ENCODE measurements at places on chromosomes 7 and 10. TPM values are rescaled to one million over a fixed set of nuclear protein-coding genes. Genes with fewer than 3 reads are reported as not detected.

The NPY4R2 gene
- total RNA-seq, result not detected

- no peak for DNase-seq
Measured at GRCh38 chr7:139203992-139204391, 27.0 kb upstream of the UBN2 start.

The TMEM229A gene
- not detected for total RNA-seq

GRCh38 chr7:130350945-130351790, 6.6 kb downstream of the CPA5 start:
- DNase-seq, result no peak

- DNase-seq, result no peak
Measured at GRCh38 chr7:94222516-94222915, 172.2 kb upstream of the COL1A2 start.

- DNase-seq, result no peak
Measured at GRCh38 chr7:1702652-1703051, 32.6 kb downstream of the ELFN1 start.

- DNase-seq, result peak; percentile 65
Measured at GRCh38 chr10:3532644-3533043, 252.4 kb downstream of the KLF6 start.

GRCh38 chr10:11447586-11447985, 163.9 kb downstream of the USP6NL start:
- DNase-seq, result no peak

DNA sequence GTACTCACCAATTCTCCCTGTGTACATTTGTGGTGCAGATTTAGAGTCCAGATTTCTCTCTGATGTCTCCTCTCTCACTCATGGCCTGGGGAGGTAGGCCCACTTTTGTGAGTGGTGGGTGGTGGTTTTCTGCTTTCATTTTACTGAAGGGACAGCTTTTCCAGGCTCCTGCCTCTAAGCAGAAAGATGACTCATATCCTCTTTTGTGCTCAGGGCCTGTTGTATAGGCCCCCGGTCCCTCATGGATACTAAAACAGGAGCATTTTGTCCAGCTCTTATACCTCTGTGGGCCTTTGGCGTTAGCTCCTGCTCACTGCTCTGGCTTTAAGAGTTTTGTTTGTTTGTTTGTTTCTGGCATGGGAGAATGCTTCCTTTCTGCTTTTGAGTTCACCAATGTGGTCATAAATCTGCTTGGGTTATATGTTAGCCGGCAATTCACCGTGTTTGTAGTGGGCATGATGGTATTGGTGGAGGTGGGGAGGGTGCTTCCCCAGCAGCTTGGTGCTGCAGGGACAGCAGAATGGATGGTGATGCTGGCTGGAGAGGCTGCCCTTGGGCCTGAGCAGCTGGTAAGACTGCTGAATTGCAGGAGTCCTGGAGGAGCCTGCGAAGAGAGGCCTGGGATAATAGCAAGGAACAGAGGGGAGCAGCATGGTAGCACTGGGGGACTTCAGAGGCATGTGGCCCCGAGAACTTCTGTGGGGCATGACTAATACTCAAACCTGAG, 468.7 kb downstream of the RPS24 start:
- DNase-seq, result no peak

- DNase-seq, result peak; percentile 84
Measured at GRCh38 chr10:3071405-3072198, 4.3 kb downstream of the PFKP start.

DNA sequence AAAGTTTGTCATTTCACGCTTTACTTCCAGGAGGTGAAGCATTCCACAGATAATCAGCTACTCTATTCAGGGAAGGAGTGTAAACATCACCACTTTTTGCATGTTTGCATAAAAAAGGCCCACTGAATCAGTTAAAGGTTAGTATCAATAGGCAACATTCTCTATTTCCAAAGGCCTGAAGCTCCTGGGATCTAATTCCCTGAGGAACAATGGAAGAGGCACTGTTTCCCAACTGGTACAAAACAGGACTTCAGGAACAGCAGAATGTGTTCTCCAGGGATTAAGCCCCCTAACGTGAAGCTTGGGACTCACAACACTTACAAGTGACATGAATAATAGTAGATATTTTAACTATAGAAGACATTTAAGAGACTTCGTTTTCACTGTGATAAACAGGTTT, 6.1 kb downstream of the LRRN3 start:
- DNase-seq, result no peak

- no peak for DNase-seq
Measured at GRCh38 chr10:34523017-34523767, 291.9 kb downstream of the PARD3 start.

DNA sequence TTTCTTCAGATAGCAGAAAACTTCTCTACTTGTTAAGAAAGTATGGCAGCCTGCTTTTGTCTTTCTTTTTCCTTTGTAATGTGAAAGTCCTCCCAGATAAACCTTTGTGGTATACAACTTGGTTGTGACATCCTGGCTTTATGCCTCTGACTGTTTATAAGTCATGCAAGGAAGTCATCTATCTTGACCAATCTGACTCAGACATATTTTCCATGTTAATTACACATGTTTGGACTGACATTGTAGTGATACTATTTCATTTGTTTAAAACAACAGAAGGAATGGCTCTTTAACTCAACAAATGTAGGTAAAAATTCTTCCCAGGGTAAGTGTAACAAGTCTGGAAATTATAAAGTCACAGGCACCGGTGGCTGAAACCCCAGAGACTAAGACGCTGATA, 341.6 kb upstream of the MEOX2 start:
- DNase-seq, result no peak

- DNase-seq, result no peak
Measured at GRCh38 chr10:27719052-27719451, 26.6 kb downstream of the MKX start.

The C10orf90 gene
- total RNA-seq, result 0.59 TPM

DNA sequence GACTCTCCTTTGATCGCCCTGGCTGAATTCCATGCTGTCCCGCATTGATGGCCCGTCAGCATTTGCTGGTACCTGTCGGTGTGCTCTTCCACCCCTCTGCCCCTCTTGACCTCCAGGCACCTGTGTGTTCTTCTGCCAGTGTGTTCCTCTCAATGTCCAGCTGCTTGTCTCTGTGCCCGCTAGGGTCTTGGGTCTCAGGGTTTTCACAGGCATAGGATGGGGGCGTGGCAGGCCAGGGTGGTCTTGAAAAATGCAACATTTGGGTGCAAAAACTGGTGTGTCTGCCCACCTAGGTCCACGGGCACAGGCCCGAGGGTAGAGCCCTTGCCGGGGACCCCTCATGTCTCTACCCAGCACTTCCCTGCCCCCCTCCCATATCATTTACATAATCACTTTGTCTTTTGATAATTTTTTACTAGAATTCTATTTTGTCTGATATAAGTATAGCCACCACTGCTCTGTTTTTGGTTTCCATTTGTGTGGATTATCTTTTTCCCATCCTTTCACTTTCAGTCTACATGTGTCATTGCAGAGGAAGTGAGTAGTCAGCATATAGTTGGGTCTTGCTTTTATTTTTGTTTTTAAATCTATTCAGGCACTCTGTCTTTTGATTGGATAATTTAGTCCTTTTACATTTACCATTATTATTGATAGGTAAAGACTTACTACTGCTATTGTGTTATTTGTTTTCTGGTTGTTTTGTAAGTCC, 46.6 kb upstream of the ADRA2A start:
- no peak for DNase-seq

The FAM237B gene
- total RNA-seq, result not detected

DNA sequence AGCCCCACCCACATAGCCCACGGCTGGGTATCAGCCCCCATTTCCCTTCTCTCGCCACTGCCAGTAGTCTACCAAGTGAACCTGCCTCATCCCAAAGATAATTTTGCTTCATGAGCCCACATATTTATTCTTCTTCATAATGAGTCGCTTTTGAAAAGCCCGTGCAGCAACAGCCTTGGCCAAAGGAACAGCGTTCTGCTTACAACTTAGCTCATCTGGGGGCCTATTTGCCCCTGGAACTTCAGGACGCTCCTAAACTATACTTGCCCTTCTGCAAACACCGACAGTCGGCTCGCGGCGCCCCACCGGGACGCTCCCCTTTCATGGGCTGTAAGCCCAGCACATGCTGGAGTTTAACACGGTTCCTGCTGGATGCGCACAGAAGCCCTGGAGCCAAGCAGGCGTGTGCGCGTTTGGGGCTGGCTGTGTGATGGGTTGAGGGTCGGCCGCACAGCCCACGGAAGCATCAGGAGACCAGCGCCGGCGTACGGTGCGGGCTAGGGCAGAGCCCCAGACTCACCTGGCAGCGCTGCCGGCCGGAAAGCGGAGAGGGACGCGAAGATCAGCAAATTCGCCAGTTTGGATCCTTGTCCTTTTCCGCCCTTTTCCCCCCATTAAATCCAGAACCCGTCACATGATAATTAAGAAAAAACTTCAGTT, 370 bp downstream of the TMEM60 start:
- DNase-seq, result no peak

DNA sequence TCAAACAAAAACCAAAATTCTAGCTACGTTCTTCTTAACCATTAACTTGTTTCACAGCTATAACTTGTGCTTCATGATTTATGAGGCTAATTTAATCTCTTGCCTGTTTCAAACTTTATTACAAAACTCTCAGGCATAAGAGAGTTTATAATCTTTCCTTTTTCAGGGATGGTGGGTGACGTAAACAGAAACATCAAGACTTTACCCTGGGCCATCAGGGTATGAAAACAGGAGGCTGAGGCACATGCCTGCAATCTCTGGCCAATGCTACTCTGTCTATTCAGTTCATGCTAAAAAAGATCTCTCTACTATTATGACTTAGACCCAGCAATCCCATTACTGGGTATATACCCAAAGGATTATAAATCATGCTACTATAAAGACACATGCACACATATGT, 55.9 kb upstream of the VWC2 start:
- no peak for DNase-seq

- DNase-seq, result peak; percentile 99
Measured at GRCh38 chr7:44184206-44184872, 4.9 kb downstream of the GCK start.

The NSUN6 gene
- 12.9 TPM for total RNA-seq

The HEPACAM2 gene
- not detected for total RNA-seq

- peak; percentile 65 for DNase-seq
Measured at GRCh38 chr10:5666008-5666840, at the start of gene ASB13. Gene ASB13, minus strand, starts transcription at chr10:5666595. Its CDS starts 44 bp downstream, at chr10:5666551.

DNA sequence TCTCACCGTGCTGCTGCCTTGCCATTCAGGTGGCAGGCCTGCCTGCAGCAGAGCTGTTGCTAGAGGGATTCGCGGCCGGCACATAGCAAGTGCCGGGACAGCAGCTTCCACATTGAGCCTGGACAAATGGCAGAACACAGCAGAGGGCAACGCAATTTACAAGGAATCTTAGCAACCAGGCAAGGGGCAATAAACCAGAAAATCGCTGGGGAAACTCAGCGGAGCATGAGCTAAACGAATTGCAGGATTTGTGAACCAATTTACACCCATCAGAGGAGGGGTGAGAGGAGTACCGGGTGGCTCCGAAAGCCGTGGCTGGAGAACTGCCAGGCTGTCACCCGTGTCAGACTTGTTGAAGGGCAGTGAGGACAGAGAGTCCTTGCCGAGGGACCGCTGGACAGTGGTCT, 58.6 kb upstream of the LOXL4 start:
- no peak for DNase-seq

- no peak for DNase-seq
Measured at GRCh38 chr7:137337902-137338301, 5.6 kb downstream of the PTN start.

DNA sequence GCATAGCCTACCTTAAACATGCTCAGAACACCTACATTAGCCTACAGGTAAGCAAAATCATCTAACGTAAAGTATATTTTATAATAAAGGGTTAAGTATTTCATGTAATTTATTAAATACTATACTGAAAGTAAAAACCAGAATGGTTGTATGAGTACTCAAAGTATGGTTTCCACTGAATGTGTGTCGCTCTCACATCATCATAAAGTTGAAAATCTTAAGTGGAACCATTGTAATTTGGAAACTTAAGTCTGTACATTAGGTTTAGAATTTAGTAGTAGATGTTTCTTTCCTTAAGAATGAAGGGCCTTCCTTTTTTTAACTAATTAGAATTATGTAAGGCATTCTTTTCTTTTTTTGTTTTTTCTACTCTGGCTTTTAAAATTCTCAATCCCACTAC, 240.0 kb upstream of the AOAH start:
- no peak for DNase-seq

The SDK1 gene
- total RNA-seq, result not detected

DNA sequence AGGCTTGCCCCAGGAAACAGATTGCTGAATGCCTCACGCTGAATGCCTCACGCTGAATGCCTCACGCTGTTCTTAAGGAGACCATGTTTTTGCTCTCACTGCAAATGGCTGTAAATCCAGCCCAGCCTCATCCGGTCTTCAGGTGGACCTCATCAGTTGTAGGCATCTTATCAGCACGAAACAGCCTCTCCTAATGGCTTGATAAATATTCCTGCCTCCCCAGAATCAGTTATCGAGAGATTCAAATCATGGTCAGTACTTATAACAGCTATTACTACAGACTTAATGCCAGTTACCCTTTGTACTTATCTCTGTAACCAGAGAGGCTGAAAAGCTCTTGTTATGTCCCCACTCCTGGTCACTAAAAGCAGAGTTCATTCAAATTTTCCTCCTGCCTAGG, 290.6 kb downstream of the FZD1 start:
- DNase-seq, result no peak

GRCh38 chr10:122555442-122555841, 5.1 kb upstream of the DMBT1 start:
- no peak for DNase-seq

DNA sequence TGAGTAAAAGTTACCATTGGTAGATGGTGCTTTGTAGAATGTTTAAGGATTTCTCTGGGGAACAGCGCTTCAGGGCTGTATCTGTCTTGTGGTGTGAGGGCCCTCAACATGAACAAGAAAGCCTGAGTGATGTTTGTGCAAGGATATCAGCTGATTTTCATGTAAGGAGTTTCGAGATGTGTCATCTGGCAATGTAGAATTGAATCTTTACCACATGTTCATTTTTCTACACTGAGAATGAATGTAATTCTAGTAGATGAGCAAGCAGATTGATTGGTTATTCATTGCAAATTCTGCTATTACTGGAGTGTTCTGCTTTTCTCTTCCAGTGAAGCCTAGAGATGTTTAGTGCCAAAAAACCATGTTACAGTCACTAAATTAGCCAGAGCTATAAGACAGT, 87.7 kb downstream of the ST7 start:
- DNase-seq, result no peak

The ERVW-1 gene
- total RNA-seq, result not detected

- no peak for DNase-seq
Measured at GRCh38 chr7:91046322-91047089, 217.7 kb upstream of the FZD1 start.

DNA sequence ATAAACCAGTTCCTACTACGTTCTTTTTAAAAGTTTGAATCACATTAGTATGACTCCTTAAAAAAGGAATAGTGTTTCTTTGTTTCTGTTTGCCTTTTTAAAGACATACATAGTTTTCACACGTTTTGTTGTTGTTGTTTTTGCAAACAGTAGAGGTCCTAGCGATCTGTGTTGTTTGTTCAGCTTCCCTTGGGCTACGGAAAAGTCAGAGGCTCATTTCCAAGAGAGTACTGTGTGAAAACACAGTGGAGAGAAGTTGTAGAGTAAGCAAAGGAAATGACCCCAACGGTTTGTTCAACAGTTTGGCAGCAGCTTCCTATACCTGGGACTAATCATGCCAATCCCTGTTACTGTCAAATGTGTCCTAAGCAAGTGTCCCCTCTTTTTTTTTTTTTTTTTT, 87.1 kb upstream of the STEAP1 start:
- DNase-seq, result no peak

GRCh38 chr7:101094791-101095375, 9.6 kb downstream of the TRIM56 start:
- DNase-seq, result no peak

GRCh38 chr10:28940158-28940888, 263.0 kb downstream of the BAMBI start:
- DNase-seq, result no peak

Measured in PC-9 (cell line).